ENCODE measurements at places on chromosomes 1 and 21.

GRCh38 chr1:153945795-153946621 is 510 bp downstream of the DENND4B start:
- DNase-seq, result no peak

DNA sequence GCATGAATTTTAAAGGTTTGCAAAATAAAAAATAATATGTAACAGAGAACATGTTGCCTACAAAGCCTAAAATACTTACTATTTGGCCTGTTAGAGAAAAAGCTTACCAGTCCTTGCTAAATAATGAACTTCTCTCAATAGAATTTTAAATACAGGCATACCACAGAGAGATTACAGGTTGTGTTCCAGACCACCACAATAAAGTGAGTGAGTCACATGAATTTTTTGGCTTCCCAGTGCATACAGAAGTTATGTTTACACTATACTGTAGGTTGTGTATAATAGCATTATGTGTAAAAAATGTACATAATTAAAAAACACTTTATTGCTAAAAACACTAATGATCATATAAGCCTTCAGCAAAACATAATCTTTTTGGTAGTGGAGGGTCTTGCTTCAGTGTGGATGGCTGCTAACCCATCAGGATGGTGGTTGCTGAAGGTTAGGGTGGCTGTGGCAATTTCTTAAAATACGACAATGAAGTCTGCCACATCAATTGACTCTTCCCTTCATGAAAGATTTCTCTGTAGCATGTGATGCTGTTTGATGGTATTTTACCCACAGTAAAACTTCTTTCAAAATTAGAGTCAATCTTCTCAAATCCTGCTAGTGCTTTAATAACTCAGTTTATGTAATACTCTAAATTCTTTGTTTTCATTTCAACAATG is 48.6 kb downstream of the SCYL3 start:
- no peak for DNase-seq

GRCh38 chr1:41545996-41546832 is 61.7 kb upstream of the EDN2 start:
- no peak for DNase-seq

- DNase-seq, result no peak
Observed at GRCh38 chr1:20141466-20141865, 2.3 kb downstream of the PLA2G2F start.

DNA sequence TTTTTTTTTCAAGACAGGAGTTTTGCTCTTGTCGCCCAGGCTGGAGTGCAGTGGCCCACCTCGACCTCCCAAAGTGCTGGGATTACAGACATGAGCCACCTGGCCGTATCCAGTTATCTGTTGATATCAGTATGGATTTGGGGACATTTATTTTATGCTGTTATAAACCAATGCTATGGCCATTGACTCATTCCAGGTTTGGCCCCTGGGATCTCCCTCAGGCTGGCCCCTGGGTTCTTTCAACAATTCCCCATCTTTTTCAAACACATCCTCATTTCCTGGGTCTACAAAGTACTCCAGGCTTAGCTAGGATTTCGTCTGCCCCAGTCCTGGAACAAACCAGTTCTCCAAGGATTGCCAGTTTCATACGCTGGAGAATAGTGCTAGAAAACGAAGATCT is 44.1 kb downstream of the WDR4 start:
- no peak for DNase-seq

DNA sequence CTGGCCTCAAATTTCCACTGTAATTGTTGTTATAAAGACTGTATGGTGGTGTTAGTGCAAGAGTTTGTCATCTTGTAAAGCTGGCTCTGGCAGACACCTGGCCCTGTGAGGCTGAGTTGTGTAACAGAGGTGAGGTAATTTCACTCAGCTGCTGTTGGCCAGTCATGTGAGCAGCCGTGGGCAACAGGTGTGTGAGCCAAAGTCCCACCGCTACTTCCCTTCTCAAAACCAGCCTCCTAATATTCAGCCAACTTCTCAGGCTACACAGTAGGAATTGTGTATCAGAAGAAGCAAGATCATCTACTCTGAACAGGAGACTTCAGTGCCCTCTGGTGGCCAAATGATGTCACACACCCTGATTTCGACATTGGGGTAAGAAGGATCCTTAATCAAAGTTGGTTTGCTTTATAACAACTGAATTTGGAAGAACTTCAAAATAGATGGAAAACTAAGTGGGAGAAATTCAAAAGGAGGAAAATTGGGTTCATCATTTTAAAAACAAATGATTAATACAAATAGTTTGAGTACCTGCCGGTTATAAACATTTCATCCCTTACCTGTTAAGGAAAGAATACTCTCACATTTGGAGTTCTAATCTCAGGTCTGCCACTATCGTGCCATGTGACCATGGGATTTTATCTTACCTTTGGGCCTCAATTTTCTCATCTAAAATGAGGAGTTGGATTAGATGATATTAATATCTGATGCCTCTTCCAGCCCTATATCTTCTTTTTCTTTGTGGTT is 2.6 kb upstream of the CREG1 start:
- no peak for DNase-seq

DNA sequence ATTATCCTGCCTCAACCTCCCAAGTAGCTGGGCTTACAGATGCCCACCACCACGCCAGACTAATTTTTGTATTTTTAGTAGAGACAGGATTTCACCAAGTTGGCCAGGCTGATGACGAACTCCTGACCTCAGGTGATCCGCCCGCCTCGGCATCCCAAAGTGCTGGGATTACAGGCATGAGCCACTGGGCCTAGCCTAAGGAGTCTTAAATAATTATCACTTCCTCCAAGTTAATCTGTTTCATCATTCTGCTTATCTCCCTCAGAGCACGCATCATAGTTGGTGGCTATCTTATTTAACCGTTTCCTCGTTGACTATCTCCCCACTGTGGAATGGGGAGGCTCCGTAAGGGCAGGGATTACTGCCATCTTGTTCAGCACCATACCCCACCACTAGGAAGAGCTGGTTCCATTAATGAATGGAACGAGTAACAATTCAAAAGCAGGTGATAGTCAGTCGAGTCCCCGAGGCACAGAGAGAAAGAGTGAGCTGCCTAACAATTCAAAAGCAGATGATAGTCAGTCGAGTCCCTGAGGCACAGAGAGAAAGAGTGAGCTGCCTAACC is 52.7 kb downstream of the GLUL start:
- no peak for DNase-seq

DNA sequence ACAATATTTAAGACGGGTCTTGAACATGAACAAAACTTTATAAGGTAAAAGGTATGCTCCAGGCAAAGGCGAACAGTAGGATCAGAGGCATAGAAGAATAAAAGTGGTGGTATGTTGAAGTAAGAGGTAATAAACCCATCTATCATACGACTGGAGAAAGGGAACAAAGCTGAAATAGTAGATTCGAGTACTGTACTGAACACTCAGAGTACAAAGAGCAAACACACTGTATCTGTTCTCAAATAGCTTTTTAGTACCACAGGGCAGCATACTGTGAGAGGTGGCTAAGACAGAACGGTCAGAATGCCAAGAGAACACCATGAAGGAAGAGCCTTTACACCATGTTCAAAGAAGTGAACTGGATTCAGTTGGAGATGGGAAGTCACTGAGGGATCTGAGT is 83.2 kb downstream of the EPS15 start:
- no peak for DNase-seq

DNA sequence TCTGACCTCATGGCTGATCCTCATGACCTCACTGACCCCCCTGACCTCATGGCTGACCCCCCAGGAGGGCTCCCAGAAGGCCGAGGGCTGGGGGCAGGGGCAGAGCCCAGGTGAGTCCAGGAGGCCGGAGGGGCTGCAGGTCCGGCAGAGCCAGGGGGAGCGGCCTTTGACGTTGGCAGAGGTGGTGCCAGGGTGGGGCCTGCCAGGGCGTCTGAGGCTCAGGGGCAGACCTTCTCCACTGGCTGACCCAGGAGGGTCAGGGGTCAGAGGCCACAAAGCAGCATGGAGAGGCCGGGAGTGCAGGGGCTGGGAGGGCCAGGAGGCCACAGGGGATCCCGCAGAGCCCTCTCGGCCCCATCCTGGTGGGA is 28.1 kb upstream of the TTLL10 start:
- DNase-seq, result no peak

GRCh38 chr1:224348137-224348536 is 8.5 kb upstream of the CNIH4 start:
- no peak for DNase-seq

DNA sequence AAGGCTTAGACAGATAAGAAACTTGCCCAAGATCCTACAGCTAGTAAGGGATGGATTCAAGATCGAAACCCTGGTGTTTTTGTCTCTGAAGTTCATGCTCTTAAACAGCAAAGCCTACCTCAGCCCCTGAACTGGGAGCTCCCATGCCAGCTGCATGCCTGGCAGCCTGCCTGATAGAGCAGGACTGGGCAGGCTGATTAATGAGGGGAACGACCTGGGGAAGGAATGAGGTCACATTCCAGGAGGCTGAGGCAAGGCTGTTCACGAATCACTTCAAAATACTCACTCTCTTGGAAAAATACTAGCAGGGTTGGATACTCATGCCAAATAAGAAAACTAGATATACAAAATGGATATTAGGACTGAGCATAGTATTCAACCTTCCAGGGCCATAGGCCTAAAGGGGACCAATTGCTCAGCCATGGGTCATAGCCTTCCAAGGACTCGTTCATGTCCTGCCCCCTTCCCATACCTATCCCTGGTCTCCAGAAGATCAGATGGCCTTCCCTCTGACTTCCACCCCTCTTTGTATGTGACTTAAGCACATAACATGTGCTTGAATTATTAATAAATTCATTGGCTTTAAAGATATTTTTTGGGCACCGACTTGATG is 15.6 kb upstream of the TACSTD2 start:
- DNase-seq, result peak; percentile 75

DNA sequence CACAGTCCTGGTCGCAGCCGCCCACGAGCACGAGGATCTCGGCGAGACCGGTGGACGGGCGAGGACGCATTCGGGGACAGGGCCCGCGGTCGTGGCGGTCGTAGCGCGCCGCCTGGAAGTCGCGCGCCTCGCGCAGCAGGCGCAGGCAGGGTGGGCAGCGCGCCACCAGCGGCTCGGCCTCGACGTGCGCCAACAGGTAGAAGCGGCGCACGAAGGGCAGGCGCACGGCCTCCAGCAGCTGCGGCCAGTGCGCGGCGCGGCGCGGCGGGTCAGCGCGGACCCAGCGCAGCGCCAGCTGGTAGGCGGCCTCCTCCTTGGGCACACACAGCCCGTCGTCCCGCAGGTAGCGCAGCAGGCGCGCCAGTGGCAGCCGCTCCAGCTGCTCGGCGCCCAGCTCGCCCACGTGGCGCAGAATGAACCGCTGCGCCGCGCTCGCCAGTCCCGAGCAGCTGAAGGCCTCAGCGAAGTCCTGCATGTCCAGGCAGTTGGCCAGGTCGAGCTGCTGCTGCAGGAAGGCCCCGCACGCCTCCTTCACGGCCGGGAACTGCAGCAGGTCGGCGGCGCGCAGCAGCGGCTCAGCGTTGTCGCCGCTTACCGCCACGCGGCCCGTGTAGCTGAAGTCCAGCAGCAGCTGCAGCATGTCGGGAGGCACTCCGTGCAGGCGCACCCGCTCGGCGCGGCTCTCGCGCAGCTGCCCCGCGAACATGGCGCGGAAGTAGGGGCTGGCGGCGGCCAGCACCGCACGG is 573 bp downstream of the KLHL21 start:
- no peak for DNase-seq

GRCh38 chr1:85149805-85150204 is 51.0 kb downstream of the SYDE2 start:
- DNase-seq, result no peak

DNA sequence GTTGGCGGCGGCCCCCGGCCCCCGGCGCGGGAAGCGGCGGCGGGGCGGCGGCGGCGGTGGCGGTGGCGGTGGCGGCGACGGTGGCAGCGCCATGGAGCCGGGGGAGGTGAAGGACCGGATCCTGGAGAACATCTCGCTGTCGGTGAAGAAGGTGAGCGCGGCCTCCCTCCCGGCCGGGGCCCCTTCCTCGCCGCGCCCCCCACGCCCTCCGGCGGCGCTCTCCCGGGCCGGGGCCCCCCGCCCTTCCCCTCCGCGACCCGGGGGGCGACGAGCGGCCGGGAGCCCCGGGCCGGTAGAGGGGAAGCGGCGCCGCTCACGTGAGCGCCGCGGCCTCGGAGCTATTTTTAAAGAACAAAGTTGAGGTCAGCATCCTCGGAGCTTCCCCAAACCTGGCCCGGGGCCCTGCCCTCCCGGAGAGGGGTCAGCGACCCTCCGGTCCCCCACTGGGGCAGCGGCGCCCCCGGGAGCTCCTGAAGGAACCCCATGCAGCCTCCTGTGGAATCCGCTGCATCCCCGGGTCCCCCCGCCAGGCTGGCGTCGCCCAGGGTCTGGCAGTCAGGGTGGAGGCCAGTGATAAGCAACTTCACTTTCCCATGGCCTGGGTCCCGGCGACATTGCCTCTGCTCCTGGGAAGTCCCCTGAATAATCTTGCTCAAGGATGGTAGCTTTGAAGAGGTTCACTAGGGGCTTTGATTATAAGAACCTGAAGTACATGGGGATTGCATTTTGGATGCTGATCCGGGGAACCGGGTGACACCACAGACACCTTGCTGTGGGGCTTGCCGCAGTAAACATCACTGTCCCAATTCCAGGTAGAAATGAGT is 560 bp downstream of the PLEKHM2 start:
- no peak for DNase-seq

- no peak for DNase-seq
Observed at GRCh38 chr1:246320286-246320685, 186.8 kb downstream of the SMYD3 start.

DNA sequence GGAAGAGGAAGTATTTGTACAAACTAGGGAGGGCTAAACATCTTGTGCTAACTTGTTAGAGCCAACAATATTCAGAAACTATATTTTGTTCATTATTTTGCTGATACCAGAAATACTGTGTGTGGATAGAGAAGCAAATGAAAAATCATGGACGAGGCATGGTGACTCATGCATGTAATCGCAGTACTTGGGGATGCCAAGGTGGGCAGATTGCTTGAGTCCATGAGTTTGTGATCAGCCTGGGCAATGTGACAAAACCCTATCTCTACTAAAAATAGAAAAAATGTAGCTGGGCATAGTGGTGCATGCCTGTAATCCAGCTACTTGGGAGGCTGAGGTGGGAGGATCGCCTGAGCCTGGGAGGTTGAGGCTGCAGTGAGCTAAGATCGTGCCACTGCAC is 13.4 kb downstream of the LRRC41 start:
- DNase-seq, result no peak

- DNase-seq, result no peak
Observed at GRCh38 chr21:31136891-31137290, 98.6 kb upstream of the KRTAP19-8 start.

DNA sequence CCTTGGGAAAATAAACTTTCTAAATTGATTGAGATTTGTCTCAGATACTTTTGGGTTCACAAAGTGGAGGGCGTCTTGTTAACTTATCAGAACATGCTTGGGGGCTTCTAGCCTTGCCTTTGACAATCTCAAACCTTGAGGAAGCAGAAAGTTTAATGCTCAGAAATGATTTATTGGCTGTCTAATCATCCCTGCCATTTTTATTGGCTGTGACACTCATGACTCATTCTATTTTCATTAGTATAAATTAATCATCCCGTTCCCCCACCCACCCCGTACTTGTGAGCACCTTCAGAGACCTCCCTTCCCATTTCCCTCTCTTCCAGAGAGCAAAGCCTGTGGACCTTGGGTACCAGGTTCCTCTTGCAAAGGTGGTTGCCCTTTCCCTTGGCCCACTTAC is 87.1 kb downstream of the FGGY start:
- no peak for DNase-seq

- DNase-seq, result no peak
Observed at GRCh38 chr1:18820791-18821641, 38.4 kb downstream of the TAS1R2 start.

GRCh38 chr1:117760069-117760468 is 154.2 kb downstream of the TENT5C start:
- no peak for DNase-seq

- DNase-seq, result no peak
Observed at GRCh38 chr1:156488566-156489165, 11.9 kb downstream of the MEF2D start.
